Lung microvascular endothelial cell (primary cell): ENCODE measurements at places on chromosomes 7 and 10. TPM values are rescaled to one million over a fixed set of nuclear protein-coding genes. Genes with fewer than 3 reads are reported as not detected.

The NEUROD6 gene
- not detected in 2 replicates for total RNA-seq

GRCh38 chr10:124928087-124928486 lies 13.8 kb upstream of the ZRANB1 start:
- no peak for DNase-seq

The HTRA1 gene
- total RNA-seq, result 42.7 and 125 TPM in 2 replicates

The STEAP1 gene
- total RNA-seq, result 1.8 and 10.7 TPM in 2 replicates

The EPHB6 gene
- total RNA-seq, result under 0.01 TPM in 2 replicates

DNA sequence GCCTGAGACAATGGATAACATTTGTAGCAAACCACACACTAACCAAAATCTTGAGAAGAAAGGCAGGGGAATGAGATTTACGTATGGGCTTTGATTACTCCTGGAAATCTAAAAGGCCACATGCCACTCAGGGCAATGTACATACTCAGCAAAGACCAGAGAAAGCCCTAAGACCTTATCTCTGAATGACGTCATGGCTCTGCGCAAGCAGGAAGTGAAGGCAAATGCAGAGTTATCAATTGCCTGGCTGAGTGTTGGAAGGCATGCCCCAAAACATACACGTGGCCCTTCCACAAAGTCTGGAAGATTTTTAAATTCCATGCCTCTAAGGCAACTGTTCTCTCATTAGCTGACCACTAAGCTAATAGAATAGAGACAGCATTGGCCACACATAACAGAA lies 90.9 kb upstream of the NRBF2 start:
- DNase-seq, result no peak

- peak; percentile 42 for DNase-seq
Observed at GRCh38 chr10:73263693-73264347, 11.4 kb upstream of the MRPS16 start.

DNA sequence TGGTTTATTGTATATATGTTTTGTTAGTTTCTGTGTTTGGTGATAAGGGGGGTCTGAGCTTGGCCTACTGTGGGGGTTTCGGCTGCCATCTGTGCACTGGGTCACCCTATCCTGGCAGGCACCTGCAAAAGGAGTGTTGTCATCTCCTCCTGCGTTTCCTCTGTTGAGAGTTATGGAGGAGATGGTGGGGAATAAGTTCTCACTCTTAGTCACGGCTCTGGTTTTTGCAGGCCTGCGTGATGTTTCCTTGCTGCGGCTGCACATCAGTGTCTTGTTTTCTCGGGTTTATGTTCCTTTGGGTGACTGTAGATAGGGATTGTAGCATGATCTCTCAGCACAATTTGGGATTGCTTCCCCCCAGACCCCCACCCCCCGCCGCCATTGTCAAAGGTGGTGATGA lies 36.8 kb downstream of the CCM2 start:
- no peak for DNase-seq

DNA sequence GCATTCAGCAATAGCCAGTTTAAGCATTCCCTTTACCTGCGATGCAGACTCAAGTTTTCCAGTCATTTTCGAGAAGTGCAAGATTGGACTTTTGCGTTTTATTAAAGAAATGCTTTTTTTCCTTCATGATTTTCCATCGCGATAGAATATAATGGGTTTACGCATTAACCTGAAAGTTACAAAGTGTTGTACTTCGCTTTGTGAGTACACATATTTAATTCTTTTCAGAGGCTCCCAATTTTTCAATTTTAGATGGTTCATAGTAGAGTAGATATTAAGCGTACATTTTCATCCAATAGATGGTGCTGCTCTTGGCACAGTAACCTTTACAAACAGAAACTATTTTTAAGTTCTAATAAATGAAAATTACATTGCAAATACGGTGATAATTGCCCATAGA lies 1.3 kb downstream of the PTPRZ1 start:
- peak; percentile 2 for DNase-seq

The HTR5A gene
- not detected in 2 replicates for total RNA-seq

DNA sequence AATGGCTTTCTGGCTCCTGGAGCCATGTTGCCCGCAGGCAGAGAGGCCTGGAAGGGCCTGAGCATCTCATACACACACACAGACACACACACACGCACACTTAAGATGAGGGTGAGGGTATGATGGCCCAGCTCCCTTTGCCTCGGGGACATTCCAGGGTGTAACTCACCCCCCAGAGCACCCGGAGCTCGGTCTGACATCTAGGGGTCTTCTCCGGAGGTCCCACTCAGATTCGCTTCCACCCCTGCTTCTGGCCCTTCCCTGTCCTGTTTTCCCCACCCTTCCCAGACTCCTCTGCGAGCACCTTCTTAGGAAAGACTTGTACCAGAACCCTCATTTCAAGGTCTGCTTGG lies 304.4 kb downstream of the GRID1 start:
- no peak for DNase-seq

DNA sequence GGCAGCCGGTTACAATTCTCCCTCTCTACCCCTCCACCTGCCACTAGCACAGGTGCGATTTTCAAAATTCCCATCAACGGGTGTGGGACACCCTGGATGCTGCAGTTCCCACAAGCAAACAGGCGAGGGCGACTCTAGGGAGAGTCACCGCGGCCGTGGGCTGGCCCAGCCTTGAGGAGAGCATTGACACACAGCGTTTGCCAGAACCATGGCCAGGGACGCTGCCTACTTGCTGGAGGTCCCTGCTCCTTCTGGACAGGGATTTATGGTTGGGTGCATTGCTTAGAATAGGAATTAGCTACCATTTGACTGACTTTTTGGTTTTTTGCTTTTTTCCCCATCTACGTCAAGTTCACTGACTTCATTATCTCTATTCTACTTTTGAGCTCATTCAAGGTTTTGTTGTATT lies 19.0 kb upstream of the CLDN4 start:
- peak; percentile 65 for DNase-seq

DNA sequence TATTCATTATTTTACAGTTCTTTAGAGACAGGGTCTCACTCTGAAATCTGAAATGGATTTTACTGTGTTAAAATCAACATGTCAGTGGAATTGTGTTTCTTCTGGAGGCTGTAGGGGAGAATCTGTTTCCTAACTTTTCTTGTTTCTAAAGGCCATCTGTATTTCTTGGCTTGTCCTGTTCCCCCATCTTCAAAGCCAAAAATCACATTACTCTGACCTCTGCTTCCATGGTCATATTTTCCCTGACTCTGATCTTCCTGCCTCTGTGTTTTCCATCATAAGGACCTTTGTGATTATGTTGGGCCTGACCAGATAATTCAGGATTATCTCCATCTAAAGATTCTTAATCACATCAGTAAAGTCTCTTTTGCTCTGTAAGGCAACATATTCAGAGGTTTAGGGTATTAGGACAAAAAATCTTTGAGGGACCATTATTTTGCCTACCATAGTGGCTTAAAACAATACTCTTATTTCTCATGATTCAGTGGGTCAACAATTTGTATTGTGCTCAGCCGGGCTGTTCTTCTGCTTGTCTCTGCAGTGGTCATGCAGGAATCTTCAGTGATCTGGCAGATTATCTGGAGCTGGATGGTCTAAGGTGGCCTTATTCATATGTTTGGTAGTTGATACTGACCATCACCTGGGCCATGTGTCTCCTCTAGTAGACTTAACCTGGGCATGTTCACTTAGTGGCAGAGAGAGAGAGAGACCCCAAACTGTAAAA lies 5.7 kb downstream of the ANLN start:
- DNase-seq, result peak; percentile 91

DNA sequence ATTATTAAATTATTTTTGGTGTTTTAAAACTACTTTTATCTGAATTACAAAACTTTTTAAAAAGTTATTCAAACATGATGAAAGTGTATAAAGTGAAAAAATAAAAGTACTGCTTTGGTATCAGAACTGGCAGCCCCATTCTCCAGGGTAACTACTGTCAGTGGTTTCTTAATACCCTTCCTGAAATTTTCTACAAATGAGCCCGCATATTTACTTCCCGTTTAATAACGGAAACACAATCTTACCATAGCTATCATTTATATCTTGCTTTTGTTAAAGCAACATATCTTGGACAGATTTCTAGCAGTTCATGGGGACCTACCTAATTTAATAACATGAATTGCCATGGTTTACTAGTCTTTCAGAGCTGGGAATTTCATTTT lies 249.9 kb downstream of the RNLS start:
- DNase-seq, result no peak

DNA sequence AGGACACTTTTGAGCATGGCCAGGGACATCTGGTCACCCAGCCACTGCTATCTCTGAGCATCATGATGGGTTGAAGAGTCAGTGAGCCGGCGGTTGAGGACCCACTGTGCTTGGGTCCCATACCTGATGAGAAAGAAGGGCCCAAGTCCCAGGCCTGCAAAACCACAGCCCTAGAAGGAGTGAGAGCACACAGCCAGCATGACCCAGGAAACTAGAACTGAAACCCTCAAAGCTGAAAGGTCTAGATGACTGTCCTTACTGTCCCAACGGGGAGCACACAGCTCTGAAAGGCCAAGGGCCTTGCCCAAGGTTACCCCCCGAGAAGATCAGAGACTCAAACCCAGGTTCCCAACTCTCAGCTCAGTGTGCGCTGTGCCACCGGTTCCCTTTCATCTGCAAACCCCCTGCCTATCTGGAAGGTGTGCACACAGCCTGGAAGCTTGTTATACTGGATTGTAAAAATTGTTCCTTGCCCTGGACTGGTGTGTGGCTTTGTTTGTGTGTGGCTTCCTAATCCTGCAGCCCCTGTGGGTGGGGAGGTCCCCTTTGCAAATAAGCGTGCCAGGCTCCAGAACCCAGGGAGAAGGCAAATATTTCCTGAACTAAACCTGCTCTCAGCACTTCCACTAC lies 22.6 kb upstream of the PSAP start:
- no peak for DNase-seq

- no peak for DNase-seq
Observed at GRCh38 chr7:77606562-77606961, 69.5 kb downstream of the PTPN12 start.

DNA sequence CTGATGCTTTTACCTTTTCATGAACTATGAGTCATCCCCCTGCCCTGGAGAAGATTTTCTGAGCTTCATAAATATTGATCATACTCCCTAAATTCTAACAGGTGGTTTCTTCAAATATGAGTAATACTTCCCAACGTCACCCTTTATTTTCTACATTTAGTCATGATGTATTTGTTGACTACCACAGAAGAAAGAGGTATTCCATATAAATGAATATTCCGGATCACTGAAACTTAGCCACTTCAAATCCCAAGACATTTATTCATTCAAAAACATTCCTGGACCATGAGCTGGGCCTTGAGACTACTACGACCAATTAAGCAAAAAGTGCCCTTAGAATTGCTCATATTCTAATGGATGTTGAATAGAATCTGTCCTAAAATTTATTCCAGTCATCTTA lies 395.8 kb upstream of the NPVF start:
- DNase-seq, result no peak

DNA sequence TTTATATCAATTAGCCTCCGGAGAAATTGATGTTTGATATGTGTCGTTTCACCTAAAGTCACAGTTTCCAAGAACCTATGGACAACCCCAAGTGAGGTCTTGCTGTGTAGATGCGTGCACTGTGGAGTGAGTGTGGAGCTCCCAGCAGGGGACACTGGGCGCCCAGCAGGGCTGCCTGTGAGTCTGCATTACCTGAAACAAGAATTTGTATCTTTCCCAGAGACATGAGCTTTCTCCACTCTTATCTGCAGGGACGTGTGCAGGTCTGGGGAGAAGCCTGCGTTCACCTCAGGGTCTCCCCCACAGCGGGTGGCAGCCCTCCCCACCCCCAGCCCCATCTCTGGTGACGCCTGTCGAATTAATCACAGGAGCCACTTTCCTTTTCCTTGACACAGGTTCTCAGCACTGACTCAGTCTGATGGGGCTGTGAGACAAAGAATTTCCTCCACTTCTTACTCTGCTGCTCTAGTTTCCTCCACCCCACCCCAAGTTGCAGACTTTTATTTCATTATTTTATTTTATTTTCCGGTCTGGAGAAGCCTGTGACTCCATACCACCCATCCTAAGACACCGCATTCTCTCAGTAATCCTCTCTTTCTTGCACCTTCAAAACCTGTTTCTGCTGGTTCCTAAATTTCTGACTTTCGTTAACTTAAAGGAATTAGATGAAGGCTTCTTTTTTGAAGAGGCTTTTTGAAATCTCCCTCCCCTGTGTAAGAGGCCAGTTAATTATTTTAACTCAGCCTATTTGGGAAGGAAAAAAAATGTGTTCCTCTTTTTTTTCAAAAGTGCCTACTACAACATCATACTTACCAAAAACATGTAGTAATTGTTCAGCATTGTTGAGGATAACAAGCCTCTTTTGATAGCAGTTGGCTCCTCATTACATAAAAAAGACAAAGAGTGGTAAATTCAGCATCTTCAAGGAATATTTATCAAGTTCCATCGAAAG lies 17.0 kb upstream of the INSIG1 start:
- DNase-seq, result peak; percentile 47

GRCh38 chr10:131043039-131043691 lies 268.4 kb downstream of the TCERG1L start:
- DNase-seq, result no peak

The C10orf90 gene
- total RNA-seq, result not detected in 2 replicates
